ENCODE measurements at places on chromosomes 5 and 9.

- DNase-seq, result no peak
Observed at GRCh38 chr9:35728041-35728971, 3.7 kb downstream of the TLN1 start.

- DNase-seq, result no peak
Observed at GRCh38 chr5:107704681-107705401, 34.1 kb upstream of the EFNA5 start.

- no peak for DNase-seq
Observed at GRCh38 chr9:129225815-129226214, 47.8 kb upstream of the IER5L start.

DNA sequence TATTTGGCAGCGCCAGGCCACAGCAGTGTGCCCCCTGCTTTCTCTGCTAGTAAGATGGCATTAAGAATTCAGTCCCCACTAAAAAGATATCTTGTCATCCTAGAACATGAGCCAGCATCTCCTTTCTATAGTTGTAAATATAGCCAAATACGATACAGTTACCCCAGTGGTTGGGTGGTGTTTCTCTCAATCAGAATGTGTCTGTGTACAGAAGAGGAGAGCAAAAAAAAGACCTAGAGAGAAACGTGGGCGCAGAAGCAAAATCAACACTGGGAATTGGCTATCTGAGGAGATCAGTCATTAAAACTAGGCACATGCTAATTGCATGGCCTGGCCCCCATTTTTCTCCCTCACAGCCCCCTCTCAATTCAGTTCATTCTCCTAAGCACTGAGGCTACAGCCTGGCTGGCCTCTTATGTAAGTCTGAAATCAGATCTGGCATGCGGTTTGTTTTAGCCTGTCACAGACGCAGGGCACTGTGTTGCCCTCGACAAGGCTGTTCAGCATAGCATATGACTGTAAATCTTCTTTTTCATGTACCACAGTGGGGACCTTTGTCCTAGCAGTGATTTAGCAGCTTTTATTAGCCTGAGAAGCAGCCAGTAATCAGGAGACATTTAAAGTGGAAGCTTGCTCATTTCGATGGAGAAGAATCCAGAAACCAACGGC lies 57.8 kb downstream of the RORB start:
- no peak for DNase-seq

DNA sequence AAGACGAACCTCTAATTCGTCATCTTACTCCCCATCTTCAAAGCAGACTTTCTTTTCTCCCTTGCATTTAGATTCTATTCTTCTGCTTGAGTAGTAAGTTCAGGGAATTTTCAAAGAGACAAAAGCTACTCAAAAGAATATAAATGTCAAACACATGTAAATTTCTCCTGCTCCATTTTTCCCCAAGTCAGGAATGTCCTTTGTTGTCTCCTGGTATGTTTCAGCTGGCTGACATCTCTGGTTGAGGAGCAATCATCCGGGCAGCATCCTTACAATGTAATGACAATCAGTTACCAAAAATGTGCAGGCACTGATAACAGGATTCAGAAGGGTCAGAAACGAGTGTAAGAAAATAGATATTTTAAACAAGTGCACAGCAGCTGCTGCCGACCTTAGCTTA lies 47.6 kb upstream of the PPP1R2B start:
- no peak for DNase-seq

DNA sequence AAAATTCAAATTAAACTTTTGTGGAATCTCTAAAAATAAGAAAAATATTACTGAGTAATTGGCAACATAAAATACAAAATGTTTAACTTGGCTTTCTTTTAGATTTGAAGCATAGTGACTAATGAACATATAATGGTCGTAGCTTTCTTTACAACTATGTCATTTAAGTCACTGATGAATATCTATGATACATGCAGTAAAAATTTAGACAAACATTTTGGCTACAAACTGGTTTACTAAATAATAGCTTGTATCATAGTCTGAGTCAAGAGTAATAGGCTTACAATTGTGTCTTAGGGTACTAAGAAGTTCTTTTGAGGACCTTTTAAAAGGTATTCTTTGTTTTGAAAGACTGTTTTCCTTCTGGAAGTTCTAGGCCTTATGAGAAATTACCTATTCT lies 2.0 kb upstream of the APC start:
- no peak for DNase-seq
